ENCODE measurements at places on chromosomes 6 and 20.

GRCh38 chr6:134994431-134994830, 44.5 kb upstream of the ALDH8A1 start:
- no peak for DNase-seq

DNA sequence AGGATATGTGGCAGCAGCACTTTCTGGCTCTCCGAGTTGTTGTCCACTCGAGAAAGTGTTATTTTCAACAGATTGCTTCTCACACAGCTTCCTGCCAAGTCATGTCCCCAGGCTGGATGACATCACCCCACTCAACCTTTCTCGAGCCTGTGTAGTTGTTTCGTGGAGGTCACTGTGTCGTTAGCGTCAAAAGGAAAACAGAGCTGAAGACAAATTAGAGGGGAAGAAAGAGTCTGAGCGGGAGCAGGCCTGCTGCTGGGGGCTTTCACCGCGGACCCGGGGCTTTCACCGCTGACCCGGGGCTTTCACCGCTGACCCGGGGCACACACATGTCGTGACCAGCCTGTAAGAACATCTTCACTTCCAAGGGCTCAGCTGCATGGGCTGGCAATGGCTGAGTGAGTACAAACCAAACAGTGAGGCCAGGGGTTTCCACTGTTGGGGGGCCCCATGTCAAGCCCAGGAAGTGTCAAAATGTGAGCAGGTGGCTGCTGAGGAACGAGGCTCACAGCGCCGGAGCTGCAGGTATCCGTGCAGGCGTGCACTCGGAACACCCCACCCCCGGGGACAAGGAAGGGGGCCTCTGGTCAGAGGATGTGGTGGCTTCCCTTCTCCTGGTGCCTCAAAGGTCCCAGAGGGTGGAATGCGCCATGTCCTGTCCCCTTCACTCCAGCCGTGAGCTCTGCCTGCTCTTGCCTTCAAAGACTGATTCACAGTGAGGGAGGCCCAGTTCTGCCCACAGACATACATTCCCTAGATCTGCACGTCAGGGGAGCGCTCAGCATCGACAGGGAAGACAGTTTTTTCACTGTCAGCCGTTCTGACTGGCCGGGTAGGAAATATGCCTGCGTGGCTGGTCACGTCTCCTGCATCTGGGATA, 365.9 kb downstream of the TAF4 start:
- DNase-seq = no peak

DNA sequence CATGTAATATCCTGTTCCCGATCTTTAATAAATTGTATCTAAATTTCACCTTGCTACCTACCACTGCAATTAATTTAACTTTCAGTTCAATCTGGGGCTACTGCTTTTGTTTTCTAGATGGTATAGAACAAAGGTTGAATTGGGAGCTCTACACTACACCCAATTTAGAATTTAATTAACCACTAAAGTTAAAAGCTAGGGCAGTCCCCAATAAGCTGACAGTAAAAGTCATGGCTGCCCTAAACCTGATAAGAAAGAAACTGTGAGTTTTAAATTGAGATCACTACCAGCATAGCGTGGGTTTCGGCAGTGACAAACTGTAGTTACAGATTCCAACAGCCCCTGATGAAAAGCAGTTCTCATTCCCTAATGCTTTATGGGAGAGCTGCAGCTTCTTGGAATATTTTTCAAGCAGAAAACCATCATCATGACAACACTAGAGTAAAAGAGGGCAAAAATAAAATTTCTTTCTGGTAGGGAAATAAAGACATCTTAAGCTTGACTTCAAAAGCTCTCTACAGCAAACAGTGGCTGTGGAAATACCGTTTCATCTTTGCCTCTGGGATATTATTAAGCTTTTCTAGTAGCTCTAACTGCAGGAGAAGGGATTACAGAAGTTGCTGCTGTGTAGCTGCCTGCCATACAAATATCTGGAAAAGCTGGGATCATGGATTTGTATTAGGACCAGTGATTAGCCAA, 1372.1 kb downstream of the EPHA7 start:
- DNase-seq = no peak

GRCh38 chr6:34247481-34248197, 1.2 kb downstream of the SMIM29 start:
- no peak for DNase-seq

Data from NCI-H1436 treated with DMSO at 0.1 percent for 48 hours (cell line).